Activated CD8-positive, alpha-beta memory T cell treated with anti-CD3 and anti-CD28 coated beads for 4 hours (primary cell): ENCODE measurements at places on chromosomes 16 and 17.

GRCh38 chr16:24626256-24626655 is 86.9 kb downstream of the RBBP6 start:
- no peak for DNase-seq

DNA sequence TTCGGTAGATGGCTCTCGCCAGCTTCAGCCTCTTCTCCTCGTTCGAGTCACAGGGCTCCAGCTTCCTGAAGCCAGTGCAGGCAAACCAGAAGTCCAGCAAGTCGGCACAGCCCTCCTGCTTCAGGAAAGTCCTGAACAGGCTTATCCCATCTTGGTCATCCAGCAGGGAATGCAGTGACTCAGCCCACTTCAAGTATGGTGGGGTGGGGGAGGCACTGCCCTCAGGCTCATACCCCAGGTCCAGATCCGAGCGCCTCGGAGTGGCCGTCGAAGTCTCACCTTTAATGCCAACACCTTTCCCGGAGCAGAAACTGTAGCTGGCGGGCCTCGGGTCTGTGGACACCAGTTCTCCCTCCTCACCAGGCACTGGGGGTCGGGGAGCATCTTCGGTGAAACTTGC is 5.9 kb downstream of the AXIN1 start:
- no peak for DNase-seq

GRCh38 chr16:15777533-15778203 is 79.2 kb downstream of the MYH11 start:
- no peak for DNase-seq

- DNase-seq, result no peak
Measured at GRCh38 chr16:10805334-10805733, 13.3 kb downstream of the TVP23A start.

DNA sequence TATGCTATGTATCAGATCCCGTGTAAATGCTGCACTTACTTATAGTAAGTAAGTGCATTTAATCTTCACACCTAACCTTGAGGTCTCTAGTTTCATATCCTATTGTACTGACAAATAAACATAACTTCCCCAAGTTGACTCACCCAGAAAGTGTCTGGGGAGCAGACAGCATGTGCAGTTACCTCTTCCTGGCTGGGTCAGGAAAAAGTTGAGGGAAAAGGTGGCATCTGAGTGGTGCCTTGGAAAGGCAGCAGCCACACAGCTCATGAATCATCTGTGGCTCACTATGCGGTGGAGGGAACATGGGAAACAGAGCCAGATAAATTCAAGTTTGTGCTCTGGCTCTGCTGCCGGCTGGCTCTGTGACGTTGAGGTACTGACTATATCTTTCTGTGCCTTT is 382.0 kb upstream of the DYNLRB2 start:
- no peak for DNase-seq

- DNase-seq, result no peak
Measured at GRCh38 chr16:75589306-75589705, 23.1 kb downstream of the GABARAPL2 start.

GRCh38 chr17:9022573-9023391 is 1.5 kb downstream of the NTN1 start:
- DNase-seq, result no peak
